GM23248 (cell line): ENCODE measurements at places on chromosomes 3 and 15. TPM values are rescaled to one million over a fixed set of nuclear protein-coding genes. Genes with fewer than 3 reads are reported as not detected.

The GCNT3 gene
- polyA plus RNA-seq, result not detected in 2 replicates

The MB21D2 gene
- 10.5 and 10.9 TPM in 2 replicates for polyA plus RNA-seq

The DBR1 gene
- 12.1 and 12.3 TPM in 2 replicates for polyA plus RNA-seq

The ZMYND10 gene
- polyA plus RNA-seq, result 0.61 and 0.90 TPM in 2 replicates

The PTPRG gene
- polyA plus RNA-seq, result 9.6 and 11.5 TPM in 2 replicates

The C3orf20 gene
- polyA plus RNA-seq, result not detected in 2 replicates

The PODXL2 gene
- 1.2 and 1.8 TPM in 2 replicates for polyA plus RNA-seq

The FETUB gene
- not detected in 2 replicates for polyA plus RNA-seq

The CEMIP gene
- polyA plus RNA-seq, result 134 and 137 TPM in 2 replicates

The CLDN11 gene
- polyA plus RNA-seq, result 84.5 and 84.9 TPM in 2 replicates

The USP50 gene
- polyA plus RNA-seq, result 0.49 TPM in 1 of 2 replicates, not detected in the other

The GOLGA8S gene
- polyA plus RNA-seq, result not detected in 2 replicates

The ZPLD1 gene
- polyA plus RNA-seq, result 0.09 TPM in 1 of 2 replicates, not detected in the other

The BSN gene
- 0.03 and 0.08 TPM in 2 replicates for polyA plus RNA-seq

The DPPA2 gene
- polyA plus RNA-seq, result not detected in 2 replicates
